ENCODE measurements at places on chromosomes 16 and 17. TPM values are rescaled to one million over a fixed set of nuclear protein-coding genes. Genes with fewer than 3 reads are reported as not detected.

DNA sequence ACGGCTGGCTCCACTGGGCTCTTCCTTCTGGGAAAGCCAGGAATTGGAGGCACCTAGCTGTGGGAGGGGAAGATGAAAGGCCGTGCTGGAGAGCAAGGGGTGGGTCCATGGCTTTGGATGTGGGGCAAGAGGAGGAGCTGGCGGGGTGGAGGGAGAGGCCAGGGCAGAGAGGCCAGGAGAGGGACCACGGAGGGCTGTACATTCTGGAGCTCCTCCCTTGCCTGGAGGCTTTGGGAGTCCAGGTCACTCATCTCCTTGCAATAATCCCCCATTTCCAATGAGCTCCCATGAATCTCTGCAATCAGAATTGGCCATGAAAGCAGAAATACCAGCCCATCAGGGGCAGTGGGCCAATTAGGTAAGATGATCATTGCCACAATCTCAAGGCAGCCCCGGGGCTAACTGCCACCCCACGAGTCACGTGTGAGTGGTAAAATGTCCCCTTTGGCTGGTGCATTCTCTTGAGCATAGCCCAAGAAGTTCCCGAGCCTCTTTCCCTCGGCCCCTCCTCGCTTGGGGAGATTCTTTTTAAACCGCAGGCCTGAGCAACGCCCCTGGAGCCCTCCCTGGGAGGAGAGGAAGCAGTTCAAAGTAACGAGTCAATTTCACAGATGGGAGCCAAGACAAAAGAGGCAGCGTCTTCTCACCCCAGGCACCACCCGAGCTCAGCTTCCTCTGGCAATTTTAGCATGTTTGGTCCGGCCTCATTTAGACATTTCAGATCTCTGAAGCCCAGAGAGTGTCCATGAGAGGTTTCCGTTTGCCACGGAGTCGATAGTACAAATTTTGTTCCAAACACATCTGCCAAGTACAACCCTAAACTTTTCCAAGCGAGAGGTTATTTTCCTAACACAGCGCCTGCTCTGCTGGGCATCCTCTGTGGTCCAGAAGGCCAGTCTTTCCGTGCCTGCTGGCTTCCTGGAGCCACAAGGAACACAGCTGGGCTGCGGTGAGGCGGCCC, 13.4 kb downstream of the RTN4RL1 start:
- DNase-seq, result no peak

DNA sequence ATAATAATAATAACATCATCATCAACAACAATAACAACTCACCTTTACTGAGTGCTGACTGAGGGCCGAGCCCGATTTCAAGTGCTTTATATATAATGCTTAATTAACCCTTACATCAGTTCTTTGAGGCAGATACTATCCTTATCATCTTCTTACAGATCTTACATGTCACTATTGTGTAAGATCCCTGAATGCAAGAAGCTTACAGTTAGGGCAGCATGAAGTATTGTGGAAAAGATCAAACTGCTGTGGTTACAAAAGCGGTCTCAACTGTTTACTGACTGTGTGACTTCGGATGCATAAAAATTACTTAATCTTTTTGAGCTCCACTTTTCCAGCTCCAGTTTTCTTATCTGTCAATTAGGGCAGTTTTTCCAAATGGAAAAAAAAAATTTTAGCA, 3.3 kb downstream of the VAT1 start:
- no peak for DNase-seq

DNA sequence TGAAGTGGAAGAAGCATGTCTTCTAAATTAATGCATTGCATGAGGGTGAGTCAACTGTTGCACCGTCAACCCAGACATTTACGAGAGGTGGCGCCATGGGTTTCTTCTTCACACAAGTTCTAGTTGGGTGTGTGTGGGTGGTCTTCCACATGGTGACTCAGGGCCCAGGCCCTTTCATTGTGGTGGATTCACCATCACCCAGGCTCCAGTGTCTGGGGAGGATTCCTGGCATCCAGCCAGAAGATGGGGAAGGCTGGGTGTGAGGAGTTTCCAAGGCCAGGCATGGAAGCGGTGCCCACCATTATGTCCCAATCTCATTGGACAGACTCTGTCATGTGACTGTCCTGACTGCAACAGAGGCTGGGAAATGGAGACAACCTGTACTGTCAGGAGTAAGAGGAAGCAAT, 21.4 kb upstream of the JPH3 start:
- DNase-seq, result no peak

DNA sequence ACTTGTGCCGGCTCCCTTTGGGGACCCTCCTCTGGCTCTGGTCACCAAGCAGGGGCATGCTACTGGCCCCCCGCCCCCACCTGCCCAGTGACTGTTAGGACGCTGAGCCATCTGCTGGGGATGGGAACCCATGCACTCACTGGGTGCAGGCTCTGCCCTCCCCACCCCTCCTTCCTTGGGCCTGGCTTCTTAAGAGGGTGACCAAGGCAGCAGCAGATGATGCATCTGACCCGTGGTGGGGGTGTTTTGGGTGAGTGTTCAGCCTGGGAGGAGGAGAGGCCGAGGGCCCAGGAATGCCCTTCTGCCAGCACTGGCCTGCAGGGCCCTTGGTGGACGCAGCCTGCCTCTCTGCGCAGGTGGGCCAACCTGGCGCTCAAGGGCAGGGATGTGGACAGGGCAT, 19.2 kb upstream of the MTSS2 start:
- no peak for DNase-seq

GRCh38 chr16:12548270-12548983, 255.3 kb downstream of the CPPED1 start:
- DNase-seq, result no peak

DNA sequence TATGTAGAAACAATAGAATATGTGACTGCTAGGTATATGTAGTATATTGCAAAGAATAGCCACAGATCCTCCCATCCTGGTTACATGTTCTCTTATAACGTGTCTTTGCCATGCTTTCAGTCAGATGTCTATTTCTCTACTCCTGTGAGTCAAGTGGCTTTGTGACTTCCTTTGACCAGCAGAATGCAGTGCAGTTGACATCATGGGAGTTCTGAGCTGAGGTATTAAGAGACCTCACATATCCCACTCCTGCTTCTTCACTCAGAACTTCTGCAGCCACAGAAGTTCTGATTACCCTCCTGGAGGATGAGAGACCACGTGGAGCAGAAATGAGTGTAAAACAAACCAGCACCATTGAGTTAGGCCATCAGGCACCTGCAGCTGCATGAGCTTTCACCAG, 222.5 kb downstream of the PRKCA start:
- no peak for DNase-seq

- no peak for DNase-seq
Observed at GRCh38 chr17:39238311-39238972, 12.7 kb upstream of the STAC2 start.

- no peak for DNase-seq
Observed at GRCh38 chr16:54817432-54817831, 113.2 kb upstream of the IRX5 start.

SLC6A2 gene
- polyA plus RNA-seq, result 0.27 TPM

DNA sequence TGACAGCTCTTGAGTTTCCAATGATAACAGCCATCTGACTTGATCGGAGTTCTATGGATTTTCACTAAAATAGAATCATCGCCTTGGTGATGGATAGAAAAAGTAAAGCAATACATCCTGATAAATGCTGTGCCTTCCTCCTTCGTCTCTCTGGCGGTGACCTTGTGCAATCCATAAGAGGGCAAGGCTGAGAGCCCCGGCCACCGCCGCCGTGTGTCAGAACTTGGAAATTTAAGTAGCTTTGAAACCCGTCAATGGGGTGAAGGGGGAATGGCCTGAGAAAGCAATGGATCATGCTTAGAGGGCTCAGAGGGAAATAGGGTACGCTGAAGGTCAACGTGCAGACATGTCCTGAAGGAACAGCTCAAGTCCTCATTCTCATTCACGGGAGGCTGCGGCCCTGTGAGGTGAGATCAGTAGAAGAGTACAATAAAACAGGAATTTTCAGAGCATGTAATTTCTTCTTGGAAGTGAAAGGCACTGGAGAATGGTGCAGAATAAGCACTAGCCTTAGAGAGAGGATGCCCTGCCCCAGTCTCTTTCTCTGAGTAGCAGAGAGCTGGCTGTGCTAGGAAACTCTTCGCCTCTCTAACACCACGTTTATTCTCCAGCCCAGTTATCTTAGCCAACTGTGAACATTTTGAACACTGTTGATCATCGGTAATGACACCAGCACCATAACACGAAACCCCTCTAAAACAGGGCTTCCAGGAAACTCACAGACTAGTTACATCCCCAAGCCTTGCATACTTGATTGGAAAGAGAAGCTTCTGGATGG, 573.5 kb downstream of the WWOX start:
- no peak for DNase-seq

- DNase-seq, result peak; percentile 20
Observed at GRCh38 chr17:60524463-60525327, 1.3 kb downstream of the APPBP2 start.

SMTNL2 gene
- polyA plus RNA-seq, result 5.0 TPM

MMP28 gene
- polyA plus RNA-seq, result 48.6 TPM

DNA sequence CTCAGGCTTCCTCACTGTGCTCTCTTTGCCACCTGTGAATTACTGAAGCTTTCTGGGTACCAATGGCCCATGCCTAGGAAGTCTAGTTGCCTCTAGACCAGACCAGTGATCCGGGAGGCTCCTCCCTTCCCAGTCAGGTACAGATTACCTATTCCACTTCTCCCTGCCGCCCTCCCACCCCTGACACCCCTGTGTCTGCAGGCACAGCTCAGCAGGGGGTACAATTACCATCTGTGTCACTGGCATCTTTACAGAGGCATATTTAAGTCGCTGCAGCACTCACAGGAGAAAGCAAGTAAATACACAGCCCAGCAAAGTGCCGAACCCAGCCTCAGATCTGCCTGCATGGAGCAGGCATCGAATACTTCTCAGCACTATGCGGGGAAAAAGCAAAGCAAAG, 5.3 kb upstream of the WSCD1 start:
- no peak for DNase-seq

DNAH17 gene
- 0.10 TPM for polyA plus RNA-seq

DNA sequence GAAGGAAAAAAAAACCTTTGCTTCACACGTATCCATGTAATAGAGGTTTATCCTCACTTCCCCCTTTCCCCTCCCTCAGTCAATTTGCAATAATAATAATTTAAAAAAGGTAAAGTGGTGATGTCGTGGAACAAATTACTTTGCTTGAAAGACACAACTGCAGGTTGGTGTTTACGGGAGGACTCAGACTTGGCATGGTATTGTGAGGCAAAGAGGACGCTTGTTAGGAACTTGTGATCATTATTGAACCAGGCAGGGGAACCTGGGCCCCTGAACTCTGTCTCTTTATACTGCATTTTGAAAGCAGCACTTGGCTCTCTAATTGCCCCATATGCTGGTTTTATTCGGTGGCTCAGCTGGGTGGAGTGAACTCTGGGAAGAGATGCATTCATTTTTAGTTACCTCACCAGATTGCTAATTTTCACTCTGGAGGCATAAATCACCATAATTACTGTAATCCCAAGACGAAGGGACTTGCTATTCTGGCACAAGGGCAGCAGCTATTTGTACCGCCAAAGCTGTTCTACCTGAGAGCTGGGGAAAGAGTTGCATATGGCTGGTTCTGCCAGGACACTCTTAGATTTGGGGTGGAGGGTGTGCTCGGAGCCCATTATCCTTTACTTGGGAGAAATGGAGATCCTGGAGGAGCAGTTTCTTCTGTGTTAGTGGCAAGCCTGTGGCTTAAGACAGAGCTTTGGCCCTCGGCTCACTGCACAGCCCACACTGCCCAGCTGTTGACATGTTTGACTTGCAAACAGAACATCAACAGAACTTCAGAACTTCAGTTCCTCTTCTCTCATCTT, 5.7 kb upstream of the DHX8 start:
- no peak for DNase-seq

WNK4 gene
- polyA plus RNA-seq, result 0.23 TPM

DNA sequence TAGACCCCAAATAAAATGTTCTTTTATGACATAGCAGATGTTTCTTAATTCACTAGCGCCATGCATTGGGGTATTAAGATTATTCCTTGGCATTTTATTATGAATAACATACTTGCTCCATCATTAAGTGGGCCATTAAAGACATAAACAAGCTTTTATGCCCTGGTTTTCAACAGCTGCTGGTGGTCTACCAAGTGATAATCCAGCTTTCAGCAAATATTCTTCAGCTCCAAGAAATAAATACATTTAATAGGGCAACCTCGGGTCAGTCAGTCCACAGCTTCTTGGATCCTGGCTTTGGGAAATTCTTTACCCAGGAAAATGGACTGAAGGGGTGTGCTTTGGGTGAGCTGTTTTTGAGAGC, 217.3 kb upstream of the IRX3 start:
- DNase-seq, result no peak

DNA sequence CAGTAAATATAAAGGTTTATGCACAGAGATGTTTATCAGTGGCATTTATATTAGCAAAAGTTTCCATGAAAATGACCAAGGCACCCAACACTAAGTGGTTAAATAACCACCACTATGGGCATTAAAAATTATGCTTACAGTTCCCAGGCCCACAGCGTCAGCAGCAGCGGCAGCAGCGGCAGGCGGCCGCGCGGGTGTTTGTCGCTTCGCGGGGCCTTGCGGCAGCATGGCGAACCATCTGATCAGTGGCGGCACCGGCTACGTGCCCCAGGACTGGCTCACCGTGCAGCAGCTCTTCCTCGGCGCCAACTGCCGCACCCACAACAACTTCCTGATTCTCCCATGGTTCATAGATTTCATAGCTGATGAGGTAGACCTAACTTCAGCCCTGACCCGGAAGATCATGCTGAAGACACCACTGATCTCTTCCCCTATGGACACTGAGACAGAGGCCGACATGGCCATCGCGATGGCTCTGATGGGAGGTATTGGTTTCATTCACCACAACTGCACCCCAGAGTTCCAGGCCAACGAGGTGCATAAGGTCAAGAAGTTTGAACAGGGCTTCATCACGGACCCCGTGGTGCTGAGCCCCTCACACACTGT, 71.0 kb downstream of the GRIN2A start:
- DNase-seq, result no peak

CCL22 gene
- polyA plus RNA-seq, result 0.10 TPM

TMEM204 gene
- 66.0 TPM for polyA plus RNA-seq

TPSG1 gene
- polyA plus RNA-seq, result 0.71 TPM

DNA sequence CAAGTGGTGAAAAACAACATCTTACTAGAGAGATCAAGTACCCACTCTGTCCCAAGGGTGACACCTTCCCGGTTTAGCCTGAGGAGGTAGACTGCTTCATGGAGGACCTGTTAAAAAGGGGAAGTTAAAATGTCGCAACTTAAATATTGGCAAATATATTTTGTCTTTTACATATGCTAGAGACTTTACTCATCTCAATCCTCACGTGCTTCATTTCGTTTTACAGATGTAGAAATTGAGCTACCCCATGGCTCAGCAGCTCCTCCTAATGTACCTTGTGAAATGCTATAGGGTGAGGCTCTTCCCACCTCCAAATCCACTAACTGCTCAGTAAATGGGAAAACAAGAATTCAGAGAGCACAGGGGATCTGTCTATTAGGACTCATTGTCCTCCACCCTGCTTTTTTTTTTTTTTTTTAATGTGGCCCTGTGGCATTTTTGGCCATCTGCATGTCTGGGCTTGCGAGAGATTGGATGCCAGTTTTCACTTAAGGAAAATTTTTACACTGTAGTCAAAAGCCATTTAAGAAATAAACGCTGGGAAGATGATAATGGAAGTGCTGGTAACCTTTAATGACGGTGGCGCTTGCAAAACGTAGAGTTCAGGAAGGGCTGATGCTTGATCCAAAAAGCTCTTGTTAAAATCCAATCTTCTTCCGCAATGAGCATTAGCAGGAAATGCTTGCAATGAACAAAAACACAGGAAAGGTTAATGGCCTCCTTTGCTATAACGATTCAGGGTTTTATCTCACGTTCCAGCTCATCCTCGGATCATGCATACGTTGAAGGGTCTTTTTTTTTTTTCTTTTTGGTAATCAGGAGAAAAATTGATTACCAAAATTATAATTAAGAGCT, 39.8 kb downstream of the HSBP1 start:
- DNase-seq, result no peak

PNMT gene
- 9.3 TPM for polyA plus RNA-seq

PIK3R5 gene
- 4.6 TPM for polyA plus RNA-seq

GRCh38 chr17:61411261-61412142, 11.9 kb downstream of the TBX2 start:
- DNase-seq, result no peak

All from urinary bladder (tissue), 4 donors.